Activated CD8-positive, alpha-beta memory T cell treated with anti-CD3 and anti-CD28 coated beads, Interleukin-2, amount 10 ng/mL, durations not matched to agents 7 days and 5 days (primary cell): ENCODE measurements at places on chromosomes 2 and 18.

DNA sequence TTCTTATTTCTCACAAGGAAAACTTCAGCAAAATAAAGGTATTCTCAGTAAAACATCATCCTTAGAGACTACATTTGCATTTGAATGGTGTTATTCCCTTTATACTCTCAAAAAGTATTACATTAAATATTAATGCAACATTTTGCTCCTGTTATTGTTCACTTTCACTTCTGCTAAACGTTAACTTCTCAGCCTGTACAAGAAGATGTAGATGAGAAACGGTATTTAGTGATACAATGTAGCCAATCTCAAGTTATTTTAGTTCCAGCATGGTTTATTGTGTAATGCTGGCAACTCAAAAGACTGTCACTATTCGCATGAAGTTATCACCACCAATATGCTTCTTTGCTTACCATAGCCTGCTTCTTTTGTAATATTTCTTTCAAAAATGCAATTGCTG is 514.1 kb downstream of the CPS1 start:
- DNase-seq, result no peak

DNA sequence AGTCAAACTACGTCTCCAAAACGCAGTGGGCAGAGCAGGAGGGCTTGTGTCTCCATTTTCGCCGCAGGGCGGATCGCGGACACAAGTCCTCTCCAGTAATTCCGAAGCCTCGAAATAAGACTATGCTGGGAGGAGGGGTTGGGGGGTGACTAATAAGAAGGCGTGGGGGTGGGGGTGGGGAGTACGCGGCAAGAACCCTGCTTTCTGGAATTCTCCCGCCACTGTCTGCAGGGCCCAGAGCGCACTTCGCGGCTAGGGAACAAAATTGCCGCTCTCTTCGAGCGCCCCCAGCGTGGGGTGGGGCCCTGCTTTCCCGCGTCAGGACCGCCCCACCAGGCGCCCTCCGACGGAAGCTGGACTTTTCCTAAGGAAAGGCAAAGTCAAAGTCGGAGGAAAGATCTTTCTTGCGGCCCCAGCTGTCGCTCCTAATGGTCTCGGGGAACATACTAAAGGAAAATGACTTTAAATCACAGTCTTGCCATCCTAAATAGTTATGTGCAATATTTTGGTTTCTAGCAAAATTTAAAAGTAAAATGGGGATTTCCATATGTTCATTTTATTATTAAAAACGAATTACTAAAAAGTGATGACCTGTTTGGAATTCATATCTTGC is 11.9 kb downstream of the NR4A2 start:
- no peak for DNase-seq

GRCh38 chr18:76374330-76375281 is 120.4 kb downstream of the ZNF516 start:
- peak; percentile 62 for DNase-seq

DNA sequence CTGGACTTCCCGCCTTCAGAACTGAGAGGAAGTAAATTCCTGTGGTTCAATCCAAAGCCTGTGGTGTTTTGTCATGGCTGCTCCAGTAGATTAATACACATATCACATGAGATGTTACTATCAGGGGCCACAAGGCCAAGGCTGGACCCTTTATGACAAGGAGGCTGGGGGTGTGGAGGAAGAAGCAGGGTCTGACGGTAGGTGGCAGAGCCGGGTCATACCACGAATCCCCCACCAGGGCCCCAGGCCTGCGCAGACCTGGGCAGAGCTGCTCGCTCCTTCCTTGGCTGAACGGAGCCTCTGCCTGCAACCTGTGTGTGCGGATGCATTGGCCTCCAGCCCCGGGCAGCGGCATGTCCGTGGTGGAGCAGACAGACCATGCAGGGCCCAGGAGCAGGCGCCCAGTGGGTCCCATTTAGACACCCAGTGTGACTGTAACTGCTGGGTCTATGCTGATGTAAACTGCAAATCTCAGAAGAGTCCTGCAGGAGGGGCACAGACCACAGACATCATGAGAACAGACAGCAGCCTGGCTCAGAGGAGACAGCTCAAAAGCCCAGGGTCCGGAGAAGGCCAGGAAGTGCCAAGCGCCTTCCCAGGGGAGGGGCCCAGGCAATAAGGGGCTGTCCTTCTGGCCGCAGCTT is 155.2 kb downstream of the PXDN start:
- DNase-seq, result no peak

- no peak for DNase-seq
These were observed 93.9 kb downstream of the ACKR3 start for GRCh38 chr2:236663287-236664101.

DNA sequence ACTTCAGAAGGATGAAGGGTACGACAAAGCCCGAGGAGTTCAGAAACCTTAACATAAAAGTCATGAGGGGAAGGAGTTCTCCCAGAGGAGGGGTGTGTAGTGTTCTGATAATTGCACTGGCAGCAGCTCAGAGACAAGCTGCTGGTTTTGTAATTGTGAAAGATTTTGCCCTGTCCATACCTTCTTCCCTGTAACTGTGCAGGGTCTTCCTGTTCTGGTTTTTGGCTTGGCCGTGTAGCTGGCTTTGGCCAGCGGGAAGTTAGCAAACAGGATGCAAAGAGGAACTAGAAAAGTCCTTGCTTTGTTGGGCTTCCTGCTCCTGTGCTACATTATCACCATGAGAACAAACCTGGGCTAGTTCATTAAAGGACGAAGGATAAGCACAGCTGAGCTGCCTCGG is 160.8 kb downstream of the LPIN1 start:
- DNase-seq, result no peak

DNA sequence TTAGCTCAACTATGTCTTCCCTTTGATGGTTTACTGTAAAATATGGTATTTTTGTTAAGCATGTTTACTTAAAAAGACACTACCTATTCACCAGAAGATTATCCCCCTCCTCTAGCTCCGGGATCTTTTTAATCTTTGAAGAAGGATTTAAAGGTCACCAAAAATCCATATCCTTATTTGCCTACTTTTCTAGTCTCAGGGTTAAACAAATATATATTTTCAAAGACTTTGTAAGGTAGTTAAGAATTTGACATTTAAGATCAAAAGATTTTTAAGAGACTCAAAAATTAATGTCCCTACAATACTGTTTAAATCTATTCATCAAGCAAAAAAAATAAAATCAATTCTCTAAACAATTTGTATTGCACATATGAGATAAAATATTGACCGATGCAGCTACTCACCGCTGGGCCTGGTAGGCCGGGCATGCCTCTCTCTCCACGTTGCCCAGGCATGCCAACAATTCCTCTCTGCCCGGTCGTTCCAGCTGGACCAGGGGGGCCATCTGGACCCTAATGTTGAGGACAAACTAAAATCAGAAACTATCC is 76.1 kb downstream of the COL3A1 start:
- DNase-seq, result no peak

- DNase-seq, result no peak
These were observed 124.7 kb downstream of the MEIS1 start for GRCh38 chr2:66559672-66560071.

DNA sequence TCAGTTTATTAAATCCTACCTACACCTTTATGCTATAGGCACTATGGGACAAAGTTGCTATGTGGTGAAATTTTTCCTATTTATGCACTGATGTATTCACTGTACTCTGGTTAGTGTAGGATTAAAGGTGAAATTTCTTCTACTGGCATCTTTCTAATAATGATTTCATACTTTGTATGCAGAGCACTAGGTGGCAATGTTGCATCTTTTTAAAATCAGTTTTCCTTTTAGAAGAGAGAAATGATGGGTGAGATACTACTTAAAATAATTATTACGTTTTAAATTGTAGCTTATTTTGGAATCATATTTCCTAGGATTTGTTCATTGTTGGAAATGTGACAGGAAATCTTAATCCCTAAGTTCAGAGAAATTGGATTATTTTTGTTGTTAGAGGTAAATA is 150.9 kb downstream of the CD8B2 start:
- DNase-seq, result no peak
